ENCODE measurements at places on chromosomes 11 and 22.

DNA sequence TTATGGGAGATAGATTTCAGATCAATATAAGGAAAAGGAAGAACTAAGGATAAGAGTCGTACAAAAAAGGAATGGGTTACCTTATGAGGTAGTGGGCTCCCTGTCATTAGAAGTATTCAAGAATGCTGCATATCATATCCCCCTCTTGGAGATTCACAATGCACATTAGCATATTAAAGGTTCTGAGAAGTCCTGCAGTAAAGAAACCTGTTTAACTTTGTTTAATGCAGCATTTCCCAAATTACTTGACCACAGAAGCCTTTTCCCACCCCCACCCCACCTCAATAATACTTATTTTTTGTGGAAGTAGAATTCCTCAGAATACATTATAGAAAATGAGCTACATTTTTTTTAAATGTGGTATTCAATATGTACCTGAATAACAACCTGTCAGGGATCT, 30.9 kb downstream of the PHF21A start:
- no peaks in the 10 kb centered on the region for H3K36me3 ChIP-seq
- no peaks in the 10 kb centered on the region for H3K4me1 ChIP-seq
- no peaks in the 10 kb centered on the region for H3K27me3 ChIP-seq

GRCh38 chr11:75496305-75496752, 29.4 kb downstream of the GDPD5 start:
- peak; percentile 33 for DNase-seq
- no peak overlapping the region for H3K4me3 ChIP-seq
- peak overlapping the region; percentile 52 for H3K27ac ChIP-seq
- peaks cover 9% of the 10 kb centered on the region for H3K27me3 ChIP-seq

DNA sequence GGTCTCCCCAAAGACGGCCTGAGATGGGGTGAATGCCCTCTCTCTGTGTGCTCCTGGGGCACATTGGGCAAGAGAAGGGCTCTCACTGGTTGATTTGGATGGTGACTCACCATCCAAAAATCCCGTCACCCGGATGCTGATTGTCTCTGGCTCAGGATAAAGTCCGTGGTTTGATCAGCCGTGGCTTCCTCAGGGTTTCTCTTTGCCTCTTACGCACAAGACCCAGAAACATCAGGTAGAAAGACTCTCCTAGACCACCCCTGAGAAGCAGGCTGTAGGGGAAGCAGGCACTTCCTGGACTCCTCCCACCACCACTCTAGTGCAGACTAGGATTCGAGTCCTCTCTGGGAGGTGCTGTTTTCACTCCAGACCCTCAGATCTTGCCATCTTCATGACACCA, 176.1 kb upstream of the NCAM1 start:
- H3K4me3 ChIP-seq, result no peak overlapping the region
- peaks cover 22% of the 10 kb centered on the region for H3K4me1 ChIP-seq
- peaks cover 4% of the 10 kb centered on the region for H3K36me3 ChIP-seq
- H3K27ac ChIP-seq, result no peak overlapping the region

GRCh38 chr11:60265373-60266214, 14.9 kb upstream of the MS4A4A start:
- H3K4me3 ChIP-seq, result no peak overlapping the region
- DNase-seq, result peak; percentile 64
- no peaks in the 10 kb centered on the region for H3K4me1 ChIP-seq
